ENCODE measurements at places on chromosomes 1 and 21. TPM values are rescaled to one million over a fixed set of nuclear protein-coding genes. Genes with fewer than 3 reads are reported as not detected.

- DNase-seq: no peak
Observed at GRCh38 chr1:169456029-169456428, 28.8 kb upstream of the CCDC181 start.

DNA sequence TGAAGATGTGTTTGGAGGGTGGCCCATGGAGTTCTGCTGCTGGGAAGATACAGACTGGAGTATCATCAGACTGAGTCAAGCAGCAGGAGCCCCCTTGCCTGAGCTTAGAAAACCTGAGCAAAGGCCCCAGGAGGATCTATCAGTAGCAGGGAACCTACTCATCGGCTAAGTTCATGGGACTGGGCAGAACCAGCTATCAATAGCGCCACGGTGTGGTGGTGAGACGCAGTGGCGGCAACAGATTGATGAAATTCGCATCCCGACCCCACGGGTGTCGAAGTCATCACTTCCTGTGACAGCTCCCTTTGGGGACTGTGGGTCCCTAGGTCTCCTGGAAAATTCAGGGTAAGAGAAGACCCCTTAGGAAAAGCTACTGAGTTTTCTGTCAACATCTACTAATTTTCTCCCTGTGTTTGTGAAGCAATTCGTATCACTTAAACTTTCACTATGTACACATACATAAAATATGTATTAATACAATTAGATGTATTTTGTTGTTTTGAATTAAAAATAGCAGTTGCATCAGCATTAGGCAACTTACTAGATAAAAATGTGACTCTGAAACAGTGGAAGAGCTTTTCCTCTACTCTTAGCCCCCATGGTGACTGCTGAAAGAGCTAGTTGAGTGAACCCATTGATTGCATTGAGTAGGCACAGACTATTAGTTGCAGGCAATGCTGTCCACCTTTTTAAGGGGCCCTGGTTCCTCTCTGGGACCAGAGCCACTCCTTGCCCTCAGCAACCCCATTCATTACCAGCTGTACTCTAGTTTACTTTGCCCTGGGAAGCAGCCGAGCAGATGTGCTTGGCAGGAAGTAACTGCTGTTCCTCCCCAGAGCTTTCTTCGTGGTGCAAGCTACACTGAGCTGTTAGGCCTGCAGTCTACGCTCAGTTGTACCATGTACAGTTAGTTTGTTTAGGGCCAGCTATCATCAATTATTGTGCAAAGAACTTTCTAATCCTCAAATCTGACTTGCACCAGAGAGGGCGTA is 7.3 kb upstream of the CACNA1S start:
- DNase-seq: peak; percentile 6

DNA sequence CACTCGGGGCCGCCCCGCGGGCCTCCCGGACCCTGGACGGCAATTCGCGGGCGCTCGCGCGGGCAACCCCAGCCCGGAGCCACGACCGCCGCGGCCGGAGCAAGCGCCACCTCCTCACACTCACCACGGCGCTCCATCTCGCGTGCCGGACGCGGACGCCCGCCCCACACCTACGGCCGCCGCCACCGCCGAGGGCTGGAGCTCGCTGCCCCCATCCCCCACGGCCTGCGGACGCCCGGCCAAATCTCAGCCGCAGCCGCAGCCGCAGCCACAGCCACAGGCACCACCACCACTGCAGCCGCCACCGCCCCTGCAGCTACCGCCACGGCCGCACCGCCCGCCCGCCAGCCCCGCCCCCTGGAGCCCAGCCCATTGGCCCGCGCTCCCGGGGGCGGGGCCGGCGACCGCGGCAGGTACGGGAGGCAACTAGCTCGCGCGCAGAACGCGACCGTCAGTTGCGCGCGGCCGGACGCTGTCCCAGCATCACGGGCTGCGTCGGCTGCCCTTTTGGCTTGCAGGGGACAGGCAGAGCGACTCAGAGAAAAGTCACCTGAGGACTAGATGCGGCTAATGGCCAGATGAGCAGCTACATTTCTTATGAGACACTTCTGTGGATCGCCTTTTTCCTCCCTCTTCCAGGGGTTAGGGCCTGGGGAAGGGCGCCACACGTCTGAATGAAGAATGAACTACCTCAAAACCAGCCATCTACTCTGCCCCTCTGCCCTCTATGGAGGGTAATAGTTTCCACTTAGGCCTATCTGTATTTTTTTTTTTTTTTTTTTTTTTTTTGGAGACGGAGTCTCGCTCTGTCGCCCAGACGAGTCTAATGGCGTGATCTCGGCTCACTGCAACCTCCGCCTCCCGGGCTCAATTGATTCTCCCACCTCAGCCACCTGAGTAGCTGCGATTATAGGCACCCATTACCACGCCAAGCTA is at the start of gene ARHGAP29:
TSS of gene ARHGAP29 (minus strand) at position 294 of the 936 bp plus-strand sequence. CDS start 5,973 bp downstream, outside the sequence.
- DNase-seq: peak; percentile 39

GRCh38 chr1:119549719-119550132 is 42.7 kb downstream of the HSD3B1 start:
- peak; percentile 44 for DNase-seq

GRCh38 chr1:221747839-221748238 is 6.0 kb upstream of the DUSP10 start:
- DNase-seq: no peak

- no peak for DNase-seq
Observed at GRCh38 chr1:236657398-236657797, 28.9 kb upstream of the ACTN2 start.

GRCh38 chr1:237736372-237737029 is 154.2 kb downstream of the ZP4 start:
- no peak for DNase-seq

- no peak for DNase-seq
Observed at GRCh38 chr1:114861384-114861783, 6.7 kb downstream of the SYCP1 start.

DNA sequence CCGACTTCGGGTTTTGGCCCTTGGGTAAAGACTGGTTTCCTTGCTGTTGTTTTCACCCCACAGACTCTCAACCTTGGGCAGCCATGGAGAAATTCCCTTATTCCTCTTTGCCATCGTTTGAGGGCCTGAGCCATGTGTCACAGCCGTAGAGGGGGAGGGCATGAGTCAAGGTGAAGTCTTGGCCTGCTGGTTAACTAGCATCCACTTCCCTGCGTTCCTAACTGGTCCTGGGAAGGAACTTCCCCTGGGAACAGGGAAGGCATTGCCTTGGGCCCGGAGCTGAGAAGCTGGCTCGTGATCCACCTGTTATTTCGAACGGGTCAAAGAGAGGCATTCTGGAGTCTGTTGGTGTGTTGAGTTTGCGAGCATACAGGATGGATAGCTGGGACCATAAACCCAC is 464.9 kb downstream of the CAMTA1 start:
- peak; percentile 29 for DNase-seq

DNA sequence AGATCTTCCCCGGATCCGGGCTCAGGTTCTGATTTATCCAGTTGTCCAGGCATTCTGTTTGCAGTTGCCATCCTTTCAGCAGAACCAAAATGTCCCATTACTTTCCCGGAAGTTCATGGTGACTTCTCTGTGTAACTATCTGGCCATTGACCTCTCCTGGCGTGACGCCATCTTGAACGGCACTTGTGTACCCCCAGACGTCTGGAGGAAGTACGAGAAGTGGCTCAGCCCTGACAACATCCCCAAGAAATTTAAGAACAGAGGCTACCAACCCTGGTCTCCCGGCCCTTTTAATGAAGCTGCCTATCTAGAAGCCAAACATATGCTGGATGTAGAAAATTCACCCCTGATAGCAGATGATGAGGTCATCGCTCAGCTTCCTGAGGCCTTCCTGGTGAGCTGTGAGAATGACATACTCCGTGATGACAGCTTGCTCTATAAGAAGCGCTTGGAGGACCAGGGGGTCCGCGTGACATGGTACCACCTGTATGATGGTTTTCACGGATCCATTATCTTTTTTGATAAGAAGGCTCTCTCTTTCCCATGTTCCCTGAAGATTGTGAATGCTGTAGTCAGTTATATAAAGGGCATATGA is 22.4 kb downstream of the AADACL4 start:
- DNase-seq: no peak

DNA sequence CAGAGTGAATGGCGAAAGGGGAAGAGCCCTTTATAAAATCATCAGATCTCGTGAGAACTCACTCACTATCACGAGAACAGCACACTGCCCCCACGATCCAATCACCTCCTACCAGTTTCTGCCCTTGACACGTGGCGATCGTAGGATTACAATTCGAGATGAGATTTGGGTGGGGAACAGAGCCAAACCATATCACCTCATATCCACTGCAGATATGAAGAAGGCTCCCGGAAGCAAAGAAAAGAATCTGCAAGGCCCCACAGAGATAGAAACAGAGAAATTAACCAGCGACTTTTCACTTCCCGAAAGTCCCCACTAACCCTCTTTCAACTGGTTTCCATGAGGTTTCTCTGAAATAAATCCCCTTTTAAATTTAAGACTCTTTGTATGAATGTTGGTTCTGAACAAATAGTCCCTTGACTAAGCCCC is 86.2 kb upstream of the IRF2BP2 start:
- no peak for DNase-seq

- peak; percentile 34 for DNase-seq
Observed at GRCh38 chr1:20325844-20326420, 35.3 kb downstream of the VWA5B1 start.

GRCh38 chr1:238950784-238951183 is 435.6 kb upstream of the CHRM3 start:
- no peak for DNase-seq

DNA sequence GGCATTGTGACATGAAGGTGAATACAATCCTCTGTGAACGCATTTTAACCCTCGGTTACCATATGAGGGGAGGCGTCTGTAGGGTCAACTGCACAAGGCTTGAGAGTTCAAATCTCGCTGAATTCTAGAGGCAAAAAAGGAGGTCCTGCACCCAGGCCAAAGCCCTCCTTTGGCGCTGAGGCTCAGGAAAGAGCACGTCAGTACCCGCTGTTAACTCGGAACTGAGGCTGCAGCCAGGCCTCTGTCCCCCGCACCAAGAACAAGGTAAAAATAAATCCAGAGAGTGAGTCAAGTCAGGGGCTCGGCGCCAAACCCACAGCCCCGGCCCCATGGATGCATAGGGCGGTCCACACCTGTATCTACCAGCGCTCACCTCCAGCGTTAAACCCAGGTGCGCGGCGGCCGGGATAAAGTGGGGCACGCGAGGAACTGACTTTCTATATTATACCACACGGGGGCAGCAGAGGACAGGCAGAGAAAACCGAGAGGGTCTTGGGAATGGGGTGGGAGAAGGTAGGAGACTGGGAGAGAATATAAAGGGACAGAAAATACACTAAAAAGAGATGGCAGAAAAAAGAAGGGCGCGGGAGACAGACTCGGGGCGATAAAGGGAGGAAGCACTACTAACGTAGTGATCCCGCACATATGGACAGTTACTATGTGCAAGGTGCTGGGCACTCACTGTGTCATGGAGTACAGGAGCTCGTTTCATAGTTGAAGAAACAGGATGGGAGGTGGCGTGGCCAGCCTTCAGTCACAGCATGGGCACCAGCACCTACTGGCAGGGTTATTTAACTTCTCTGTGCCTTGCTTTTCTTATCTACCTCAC is 54.9 kb downstream of the DMRTA2 start:
- no peak for DNase-seq

DNA sequence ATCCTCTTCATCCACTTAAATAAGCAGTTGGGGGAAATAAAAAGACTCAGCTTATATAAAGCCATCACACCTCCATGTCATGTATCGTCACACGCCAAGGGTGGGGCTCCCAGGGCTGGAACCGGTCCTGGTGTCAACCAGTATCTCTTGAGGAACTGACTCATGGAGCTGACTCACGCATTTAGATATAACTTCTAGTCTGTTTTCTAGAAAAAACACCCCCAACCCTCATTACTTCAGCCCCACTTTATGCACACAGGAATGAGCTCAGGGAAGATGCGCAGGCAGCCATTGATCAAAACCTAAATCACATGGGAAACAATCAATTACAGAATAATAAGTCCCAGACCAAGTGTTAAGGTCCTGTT is 6.9 kb upstream of the IL22RA1 start:
- peak; percentile 73 for DNase-seq

MAB21L3 gene
- total RNA-seq: 0.34 TPM

ANGPTL1 gene
- total RNA-seq: 5.7 TPM

MEGF6 gene
- total RNA-seq: 10.9 TPM

TSPEAR gene
- not detected for total RNA-seq

FCGR1A gene
- total RNA-seq: not detected

Measured in astrocyte (in vitro differentiated cells and primary cell).